ENCODE measurements at places on chromosomes 3 and 15.

DNA sequence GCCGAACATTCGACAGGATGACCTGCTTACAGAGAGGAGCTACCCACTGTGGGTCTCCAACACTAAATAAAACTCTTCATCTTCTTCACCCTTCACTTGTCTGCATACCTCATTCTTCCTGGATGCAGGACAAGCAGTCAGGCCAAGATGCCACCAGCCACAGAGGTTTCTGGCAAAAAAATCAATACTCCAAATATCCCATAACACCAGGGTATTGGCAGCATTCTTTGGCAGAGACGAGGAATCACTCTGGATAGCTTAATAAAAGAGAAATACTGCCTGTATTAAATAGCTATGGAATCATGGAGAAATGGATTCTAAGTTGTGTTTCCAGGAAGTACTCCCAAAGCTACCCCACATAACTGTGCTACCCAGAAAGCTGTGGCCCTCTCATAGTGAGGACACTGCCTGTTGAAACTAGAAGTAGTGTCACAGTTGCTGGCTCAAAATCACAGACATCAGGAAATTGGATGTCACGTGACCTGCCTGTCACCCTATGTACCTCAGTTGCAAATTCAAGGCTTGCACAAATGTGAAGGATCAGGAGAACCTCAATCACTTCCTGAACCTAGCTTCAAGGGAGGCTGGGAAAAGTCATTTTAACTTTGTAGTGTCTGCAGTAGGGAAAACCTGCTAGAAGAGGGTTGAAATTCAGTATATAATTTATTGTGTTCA lies 11.0 kb upstream of the LRRC31 start:
- DNase-seq = no peak

- DNase-seq = no peak
Measured at GRCh38 chr3:168684519-168684918, 588.8 kb upstream of the GOLIM4 start.

GRCh38 chr3:159668990-159669476 lies 319.6 kb upstream of the IL12A start:
- DNase-seq = no peak

DNA sequence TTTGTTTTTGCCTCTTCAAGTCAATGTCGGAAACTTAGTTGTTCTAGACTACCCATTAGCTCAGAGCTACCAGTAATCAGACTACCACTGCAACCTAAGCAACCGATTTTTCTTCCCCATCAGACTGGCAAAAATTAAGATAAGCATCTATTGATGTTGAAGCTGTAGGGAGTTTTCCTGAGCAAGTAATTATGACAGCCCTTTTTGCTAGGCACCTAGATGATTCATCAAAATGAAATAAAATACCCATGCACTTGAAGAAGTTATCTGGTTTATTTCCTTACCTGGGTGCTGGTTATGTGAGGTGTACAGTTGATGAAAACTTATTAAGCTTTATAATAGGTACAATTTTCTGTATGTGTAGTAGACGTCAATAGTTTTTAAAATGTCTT lies 554 bp upstream of the COMMD4 start:
- no peak for DNase-seq

GRCh38 chr3:171878461-171879225 lies 35.5 kb downstream of the TMEM212 start:
- no peak for DNase-seq

Data from cardiac septum (tissue), 1 donor.